ENCODE measurements at places on chromosomes 6 and 20.

DNA sequence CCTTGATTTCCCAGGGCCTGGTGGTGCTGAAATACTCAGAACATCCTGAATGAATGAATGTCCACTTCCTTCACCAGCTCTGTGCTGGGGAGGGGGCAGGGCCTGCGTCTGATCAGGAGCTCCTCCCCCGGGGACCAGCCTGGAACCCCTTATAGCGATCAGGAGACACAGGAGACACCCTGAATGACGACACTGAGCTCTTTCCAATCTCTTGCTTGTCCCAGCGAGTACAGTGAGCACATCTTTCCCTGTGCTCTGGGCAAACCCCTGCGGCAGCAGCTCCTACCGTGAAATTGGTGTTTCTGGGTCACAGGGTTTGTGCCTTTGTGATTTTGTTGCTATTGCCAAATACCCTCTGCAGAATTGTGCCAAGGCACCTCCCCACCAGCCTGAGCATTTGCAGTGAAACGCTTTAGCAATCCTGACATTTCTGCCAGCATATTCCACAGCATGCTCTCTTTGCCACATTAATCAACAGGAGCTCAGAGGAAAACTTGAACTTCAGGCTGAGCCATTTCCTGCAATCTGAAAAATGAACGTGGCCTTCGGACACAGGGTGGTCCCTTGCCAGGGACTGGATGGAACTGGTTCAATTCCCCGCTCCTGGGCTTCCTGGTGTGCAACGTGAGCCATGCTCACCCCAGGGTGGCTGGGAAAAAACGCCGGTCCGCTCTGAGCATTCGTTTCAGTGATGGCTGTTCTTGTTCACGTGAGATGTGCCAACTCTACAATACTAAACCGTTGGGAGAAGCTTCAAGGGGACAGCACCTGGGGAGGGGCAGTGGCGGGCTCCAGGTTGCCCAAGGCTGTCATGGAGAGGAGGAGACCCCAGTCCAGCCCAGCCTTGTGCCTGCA lies 23.1 kb upstream of the MRGBP start:
- no peak for DNase-seq

GRCh38 chr6:119310486-119311036 lies 39.0 kb downstream of the MAN1A1 start:
- DNase-seq = no peak

GRCh38 chr20:8043687-8044282 lies 24.2 kb upstream of the TMX4 start:
- peak; percentile 72 for DNase-seq

GRCh38 chr6:91580635-91581034 lies 993.8 kb upstream of the MAP3K7 start:
- DNase-seq = no peak

GRCh38 chr6:45200510-45200909 lies 127.6 kb upstream of the RUNX2 start:
- no peak for DNase-seq

DNA sequence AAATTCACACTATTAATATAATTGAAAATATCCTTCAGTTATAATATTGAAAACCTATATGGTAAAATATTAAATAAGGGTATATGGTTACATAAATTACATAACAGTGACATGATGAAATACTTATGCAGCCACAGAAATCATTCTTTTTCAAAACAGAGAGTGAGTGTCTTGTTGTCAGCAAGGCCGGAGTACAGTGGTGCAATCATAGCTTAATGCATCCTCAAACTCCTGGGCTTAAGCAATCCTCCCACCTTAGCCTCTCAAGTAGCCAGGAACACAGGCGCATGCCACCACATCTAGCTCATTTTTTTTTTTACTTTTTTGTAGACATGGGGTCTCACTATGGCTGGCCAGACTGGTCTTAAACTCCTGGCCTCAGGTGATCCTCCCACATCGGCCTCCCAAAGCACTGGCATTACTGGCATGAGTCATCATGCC lies 40.4 kb downstream of the FAM8A1 start:
- no peak for DNase-seq

DNA sequence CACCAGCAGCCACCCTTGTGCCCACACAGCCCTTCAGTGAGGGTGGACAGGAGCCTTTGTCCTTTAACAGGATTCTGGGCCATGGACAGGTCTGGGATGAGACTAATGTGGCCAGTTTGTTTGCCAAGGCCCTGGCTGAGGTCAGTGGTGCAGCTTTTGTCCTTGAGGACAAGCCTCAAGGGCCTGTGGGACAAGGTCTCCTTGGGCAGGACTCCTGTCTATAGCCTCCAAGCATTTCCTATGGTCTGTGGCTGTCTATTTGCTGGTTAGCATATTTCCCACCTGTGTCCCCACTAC lies 44.1 kb downstream of the SUN5 start:
- DNase-seq = no peak

Data from NCI-H526 treated with DMSO at 0.1 percent for 48 hours (cell line).